Left lung (tissue), 14 donors: ENCODE measurements at places on chromosomes 11 and 22. TPM values are rescaled to one million over a fixed set of nuclear protein-coding genes. Genes with fewer than 3 reads are reported as not detected.

The KRTAP5-9 gene
- 0.24 TPM for total RNA-seq

The TPBGL gene
- total RNA-seq, result 1.3 TPM

The UVRAG gene
- 36.0 TPM for total RNA-seq

The OR51B2 gene
- not detected for total RNA-seq

The LRP4 gene
- total RNA-seq, result 4.9 TPM

The NRGN gene
- 62.1 TPM for total RNA-seq

The OR5AK2 gene
- not detected for total RNA-seq

The OR5D18 gene
- not detected for total RNA-seq

The ARHGAP32 gene
- total RNA-seq, result 19.8 TPM

The MS4A3 gene
- 0.73 TPM for total RNA-seq

The DNHD1 gene
- 7.1 TPM for total RNA-seq

The VSIG10L2 gene
- 0.21 TPM for total RNA-seq

The OR8G1 gene
- not detected for total RNA-seq

The FERMT3 gene
- total RNA-seq, result 100 TPM
